ENCODE measurements at places on chromosomes 13 and 19.

- no peak for DNase-seq
Observed at GRCh38 chr19:54160182-54160811, 776 bp upstream of the LENG1 start.

GRCh38 chr19:11814700-11815035 lies 595 bp downstream of the ZNF440 start:
- DNase-seq = no peak

GRCh38 chr13:51249770-51250741 lies 27.9 kb downstream of the FAM124A start:
- DNase-seq = no peak

- DNase-seq = no peak
Observed at GRCh38 chr19:1873524-1874473, 10.4 kb upstream of the KLF16 start.

DNA sequence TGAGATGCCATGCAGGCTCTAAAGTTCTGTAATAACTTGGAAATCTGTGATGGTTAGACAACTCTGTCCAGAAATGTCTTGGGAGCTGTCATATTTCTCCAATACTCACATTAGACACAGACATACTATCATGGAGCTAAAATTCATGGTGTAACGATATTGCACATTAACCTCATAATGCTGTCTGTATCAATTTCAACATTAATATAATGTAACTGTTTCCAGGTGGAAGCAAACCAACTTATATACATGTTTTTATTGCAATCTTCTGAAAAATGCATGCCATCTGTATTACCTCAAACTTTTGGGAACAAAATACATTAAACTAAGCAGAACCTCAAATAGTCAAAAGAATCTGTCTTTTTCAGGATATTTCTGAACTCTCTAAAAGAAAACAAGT lies 14.7 kb upstream of the SPART start:
- no peak for DNase-seq

- DNase-seq = no peak
Observed at GRCh38 chr19:46369817-46370216, 22.9 kb downstream of the PPP5C start.

- DNase-seq = no peak
Observed at GRCh38 chr19:42105368-42105767, 26.9 kb downstream of the POU2F2 start.

DNA sequence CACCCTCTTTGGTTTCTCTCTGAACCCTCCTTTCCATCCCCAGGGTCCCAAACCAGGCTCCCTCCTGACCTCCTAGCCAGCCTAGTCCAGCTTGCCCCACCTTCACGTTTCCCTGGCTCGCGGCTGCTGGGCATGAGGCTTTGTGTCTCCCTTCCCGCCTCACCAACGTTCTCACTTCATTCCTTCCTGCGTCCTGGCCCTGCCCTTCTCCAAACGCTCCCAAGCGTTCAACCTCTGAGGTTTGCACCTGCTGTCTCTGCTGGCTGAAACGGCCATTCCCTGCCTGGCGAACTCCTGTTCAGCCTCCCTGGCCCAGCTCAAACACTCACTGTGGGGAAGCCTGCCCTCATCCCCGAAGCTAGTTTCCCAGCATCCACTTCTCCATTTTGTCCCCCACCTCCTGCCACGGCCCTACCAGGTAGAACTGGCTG lies 12.4 kb downstream of the EPS8L1 start:
- no peak for DNase-seq

GRCh38 chr13:67740871-67741535 lies 510.9 kb upstream of the PCDH9 start:
- no peak for DNase-seq

- DNase-seq = no peak
Observed at GRCh38 chr19:42501733-42502132, 26.5 kb downstream of the CEACAM1 start.

DNA sequence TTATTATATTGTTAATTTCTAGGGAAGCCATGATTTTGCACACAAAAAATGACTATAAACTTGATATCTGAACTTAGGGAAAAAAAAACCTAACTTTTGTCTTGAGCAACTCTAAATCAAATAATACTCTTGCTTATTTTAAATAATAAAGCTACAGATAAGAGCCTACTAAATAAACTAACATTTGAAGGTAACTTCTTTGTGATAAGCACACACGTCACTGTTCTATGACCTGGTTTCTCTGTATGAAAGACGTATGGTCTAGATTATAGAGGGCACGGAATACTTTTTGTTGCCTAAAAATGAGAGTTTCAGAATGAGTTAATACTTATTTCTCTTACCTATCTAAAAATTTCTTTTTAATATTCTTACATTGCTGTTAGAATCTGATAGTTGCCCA lies 603.2 kb downstream of the DCT start:
- no peak for DNase-seq

DNA sequence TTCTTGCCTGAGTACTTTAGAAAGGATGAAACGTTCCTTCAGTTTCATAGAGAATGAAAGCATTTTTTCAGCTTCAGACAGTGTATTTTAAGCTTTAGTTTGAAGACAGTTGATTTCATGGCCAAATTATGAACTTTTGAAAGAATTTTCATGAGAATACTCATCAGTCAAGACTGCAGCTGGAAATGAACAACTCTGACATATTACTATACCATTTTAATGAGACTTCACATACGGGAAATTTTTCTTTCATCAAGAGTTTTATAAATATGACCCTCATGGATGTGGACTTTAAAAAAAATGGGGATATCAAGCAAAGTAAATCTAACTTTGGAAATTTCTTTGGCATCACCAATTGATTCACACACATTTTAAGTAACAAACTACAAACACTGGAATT lies 6.4 kb downstream of the LATS2 start:
- no peak for DNase-seq

DNA sequence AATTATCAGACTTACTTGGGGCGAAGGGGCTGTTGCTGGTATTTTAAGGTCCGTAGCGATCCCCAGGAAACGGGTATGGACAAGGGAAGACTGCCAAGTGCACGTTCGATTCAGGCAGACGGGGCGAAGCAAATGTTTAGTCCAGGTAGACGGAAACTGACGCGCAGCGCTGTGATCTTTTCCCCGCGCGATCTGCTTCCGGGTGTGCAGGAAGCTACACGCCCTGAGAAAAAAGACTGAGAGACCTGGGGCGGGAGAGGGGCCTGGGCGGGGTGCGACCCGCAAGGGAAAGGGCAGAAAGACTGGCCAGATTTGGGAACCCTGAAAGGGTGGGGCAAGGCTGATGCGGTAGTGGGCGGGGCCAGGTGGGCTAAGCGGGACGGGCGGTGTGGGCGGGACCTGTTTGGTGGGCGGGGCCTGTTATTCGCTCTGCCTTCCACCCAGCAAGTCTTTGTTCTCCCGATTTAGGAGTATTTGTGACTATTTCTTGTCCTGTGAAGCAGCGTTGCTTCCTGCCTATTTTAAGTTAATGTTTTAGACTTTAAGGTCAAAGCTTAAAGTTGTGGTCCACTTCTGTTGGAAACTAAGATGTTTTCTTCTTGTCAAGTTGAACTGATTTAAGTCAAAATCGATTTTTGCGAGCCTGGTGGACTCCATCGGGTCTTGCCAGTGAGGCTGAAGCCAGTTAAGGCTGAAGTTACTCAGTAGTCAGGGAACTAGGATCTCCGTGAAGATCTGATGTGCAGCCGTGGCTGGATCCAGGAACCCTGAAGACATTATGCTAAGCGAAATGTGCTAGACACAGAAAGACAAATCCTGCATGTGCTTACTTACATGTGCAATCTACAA lies at the start of gene ZNF836:
TSS of gene ZNF836 (minus strand) at position 301 of the 849 bp plus-strand sequence. CDS start 3,549 bp downstream, outside the sequence.
- peak; percentile 92 for DNase-seq

GRCh38 chr13:76894401-76895110 lies 8.4 kb upstream of the KCTD12 start:
- DNase-seq = no peak

DNA sequence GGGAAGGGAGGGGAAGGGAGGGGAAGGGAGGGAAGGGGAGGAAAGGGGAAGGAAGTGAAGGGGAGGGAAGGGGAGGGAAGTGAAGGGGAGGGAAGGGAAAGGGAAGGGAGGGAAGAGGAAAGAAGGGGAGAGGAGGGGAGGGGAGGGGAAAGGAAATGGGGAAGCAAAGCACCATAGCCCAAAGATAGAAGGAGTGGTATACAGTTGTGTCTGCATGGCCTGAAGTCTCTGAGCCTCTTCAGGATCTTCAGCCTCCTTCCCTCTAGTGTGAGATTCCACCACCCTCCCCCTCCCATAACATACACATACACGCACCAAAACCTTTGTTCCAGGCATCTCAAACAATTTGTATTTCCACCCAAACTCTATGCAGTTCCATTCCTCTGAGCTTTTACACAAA lies 96.2 kb upstream of the SERP2 start:
- no peak for DNase-seq

DNA sequence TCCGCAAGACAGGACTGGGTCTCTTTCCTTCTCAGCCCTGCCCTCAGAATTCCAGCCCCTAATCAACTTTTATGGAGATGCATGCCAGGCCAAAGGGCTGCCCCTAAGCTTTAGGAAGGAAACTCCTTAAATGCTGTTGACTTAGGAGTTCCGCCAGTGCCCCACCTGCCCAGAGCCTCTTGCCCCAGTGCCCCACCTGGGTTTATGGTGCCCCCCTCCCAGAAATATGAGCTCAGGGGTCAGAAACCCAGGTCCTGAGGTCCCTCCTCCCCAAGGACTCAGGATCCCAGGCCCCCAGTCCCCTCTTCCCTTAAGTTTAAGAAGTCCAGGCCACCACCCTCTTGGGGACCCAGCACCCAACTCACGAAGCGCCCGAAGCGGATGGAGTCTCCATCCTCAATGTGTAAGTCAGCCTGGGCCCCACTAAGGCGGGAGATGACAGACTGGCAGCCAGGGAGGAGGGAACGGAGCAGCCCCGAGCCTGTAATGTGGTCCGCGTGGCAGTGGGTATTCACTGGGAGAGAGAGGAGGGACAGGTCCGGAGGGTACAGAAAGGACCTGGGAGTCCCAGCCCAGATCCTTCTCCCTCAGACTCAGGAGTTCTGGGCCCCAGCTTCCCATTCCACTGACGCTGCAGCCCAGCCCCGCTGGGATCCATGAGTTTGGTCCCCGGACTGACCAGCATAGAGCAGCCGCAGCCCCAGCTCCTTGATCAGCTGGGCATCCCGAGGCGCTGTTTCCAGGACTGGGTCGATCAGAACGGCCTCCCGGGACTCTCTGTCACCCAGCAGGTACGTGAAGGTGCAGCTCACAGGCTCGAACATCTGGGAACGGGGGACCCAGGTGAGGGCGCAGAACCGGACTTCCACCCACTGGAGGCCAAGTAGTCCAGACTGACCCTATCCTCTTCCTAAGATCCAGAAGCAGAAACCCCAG lies 897 bp downstream of the ETHE1 start:
- DNase-seq = no peak

DNA sequence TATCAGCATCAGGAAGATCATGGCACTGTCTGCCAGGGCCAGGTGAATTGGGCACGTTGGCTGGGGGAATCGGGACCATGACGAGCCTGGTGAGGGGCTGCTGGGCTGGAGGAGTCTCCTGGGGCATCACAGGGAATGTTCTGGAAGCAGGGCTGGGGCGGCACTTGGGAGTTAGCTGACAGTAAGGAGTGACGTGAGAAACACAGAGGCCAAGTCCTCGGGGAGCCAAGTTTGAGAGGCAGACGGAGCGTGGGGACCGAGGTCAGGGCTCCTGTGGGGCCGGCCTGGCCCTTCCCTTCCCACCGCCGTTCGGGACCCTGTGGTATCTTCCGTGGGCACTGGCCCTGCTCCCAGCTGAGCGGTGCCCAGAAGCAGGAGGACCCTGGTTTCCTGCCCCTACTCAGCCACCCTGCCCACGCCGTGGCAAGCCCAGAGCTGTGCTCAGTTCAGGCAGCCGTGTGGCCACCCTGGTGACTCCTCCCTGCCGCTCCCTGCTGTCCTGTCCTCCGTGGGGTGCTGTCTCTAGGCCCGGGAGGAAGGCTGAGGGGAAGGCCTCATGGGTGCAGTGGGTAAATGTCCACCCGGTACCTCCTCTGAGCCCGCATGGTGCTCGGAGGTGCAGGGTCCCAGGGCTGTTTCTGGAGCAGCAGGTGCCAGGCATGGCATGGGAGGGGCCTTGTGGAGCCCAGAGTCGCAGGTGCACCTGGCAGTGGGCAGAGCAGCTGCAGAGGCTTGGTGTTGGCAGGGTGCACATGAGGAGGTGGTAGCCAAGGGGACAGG lies 25.2 kb downstream of the CRTC1 start:
- no peak for DNase-seq

DNA sequence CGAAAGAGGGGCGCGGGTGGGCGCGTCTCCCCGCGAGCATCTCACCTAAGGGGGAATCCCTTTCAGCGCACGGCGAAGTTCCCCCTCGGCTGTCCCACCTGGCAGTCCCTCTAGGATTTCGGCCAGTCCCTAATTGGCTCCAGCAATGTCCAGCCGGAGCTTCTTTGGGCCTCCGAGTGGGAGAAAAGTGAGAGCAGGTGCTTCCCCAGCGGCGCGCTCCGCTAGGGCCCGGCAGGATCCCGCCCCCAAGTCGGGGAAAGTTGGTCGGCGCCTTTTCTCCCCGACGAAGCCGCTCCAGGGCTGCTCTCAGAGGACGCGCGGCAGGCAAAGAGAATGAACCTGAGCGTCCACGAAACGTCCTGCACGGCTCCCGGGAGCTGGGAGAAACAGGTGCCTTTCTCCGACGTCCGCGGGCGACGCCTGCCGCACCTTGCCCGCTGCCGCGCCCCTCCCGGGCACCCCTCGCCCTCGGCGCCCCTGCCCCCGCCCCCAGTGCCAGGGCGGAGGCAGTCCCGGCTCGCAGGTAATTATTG lies 366 bp upstream of the KL start:
- no peak for DNase-seq

- DNase-seq = no peak
Observed at GRCh38 chr13:77991003-77991402, 72.4 kb upstream of the EDNRB start.

DNA sequence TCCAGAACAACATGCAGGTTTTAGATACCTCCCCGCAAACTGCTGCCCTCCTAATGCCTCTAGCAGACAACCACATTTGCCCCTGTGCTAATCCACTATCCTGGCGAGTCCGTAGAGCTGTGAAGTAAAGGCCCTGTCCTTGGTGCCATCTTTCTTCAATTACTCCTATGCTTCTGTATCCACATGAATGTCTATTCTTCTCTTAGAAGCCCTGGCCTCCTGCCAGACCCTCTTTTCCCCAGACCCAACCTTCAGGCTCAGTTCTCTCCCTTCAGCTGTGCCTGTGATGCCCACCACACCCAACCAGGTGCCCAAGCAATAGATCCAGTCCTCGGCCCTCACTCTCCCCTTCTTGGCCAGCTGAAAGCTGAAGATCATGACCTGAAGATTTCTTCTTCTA lies 31.1 kb upstream of the ZNF599 start:
- DNase-seq = no peak

DNA sequence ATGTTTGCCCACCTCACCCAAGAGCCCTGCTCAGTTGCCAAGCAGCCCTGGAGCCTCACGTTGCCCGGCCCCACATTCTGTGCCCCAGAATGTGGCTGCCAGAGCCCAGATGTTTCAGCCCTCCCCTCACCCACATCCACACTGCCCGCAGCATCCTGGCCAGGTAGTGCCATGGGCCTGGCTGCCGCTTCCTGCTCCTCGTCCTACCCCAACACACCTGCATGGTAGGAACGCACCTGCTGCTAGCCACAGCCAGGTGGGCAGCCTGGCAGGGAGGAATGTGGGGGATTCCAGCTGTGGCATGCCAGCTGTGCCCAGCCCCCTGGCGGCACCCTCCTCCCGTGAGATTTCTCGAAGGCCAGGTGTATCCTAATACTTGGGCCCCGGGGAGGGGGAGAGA lies 7.5 kb upstream of the NFIX start:
- DNase-seq = no peak

- no peak for DNase-seq
Observed at GRCh38 chr13:37023871-37024270, 23.3 kb downstream of the EXOSC8 start.
